ENCODE measurements at places on chromosomes 1 and 21.
A peak's percentile ranks its signal among the peaks of the same experiment; 100 is the strongest.

GRCh38 chr1:233916706-233917105 is 12.2 kb downstream of the SLC35F3 start:
- DNase-seq, result no peak

GRCh38 chr1:214329470-214330220 is 48.7 kb downstream of the SMYD2 start:
- no peak for DNase-seq

GRCh38 chr1:183164340-183164739 is 21.7 kb upstream of the LAMC2 start:
- DNase-seq, result no peak

- DNase-seq, result no peak
Measured at GRCh38 chr1:90509225-90510048, 207.7 kb downstream of the BARHL2 start.

DNA sequence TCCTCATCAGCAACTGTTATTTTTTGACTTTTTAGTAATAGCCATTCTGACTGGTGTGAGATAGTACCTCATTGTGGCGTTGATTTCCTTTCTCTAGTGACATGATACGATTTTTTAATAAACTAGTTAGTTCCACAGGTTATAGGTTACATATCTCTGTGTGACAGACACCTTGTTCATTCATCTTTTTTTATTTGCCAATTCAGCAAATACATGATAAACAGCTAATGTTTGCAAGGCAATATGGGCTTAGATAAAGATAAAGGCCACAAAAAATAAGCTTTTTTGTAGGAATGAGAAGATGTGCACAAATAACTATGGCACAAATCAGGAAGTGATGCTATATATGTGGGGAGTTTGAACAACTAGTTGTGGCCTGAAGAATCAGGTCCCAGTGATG is 366.8 kb downstream of the HLX start:
- no peak for DNase-seq

GRCh38 chr1:228082918-228083870 is 686 bp downstream of the ARF1 start:
- peak; percentile 36 for DNase-seq

- no peak for DNase-seq
Measured at GRCh38 chr1:62436039-62436465, 797 bp upstream of the USP1 start.

- no peak for DNase-seq
Measured at GRCh38 chr1:110918016-110918415, 45.1 kb downstream of the CD53 start.
